ENCODE measurements at places on chromosomes 12 and 14.

DNA sequence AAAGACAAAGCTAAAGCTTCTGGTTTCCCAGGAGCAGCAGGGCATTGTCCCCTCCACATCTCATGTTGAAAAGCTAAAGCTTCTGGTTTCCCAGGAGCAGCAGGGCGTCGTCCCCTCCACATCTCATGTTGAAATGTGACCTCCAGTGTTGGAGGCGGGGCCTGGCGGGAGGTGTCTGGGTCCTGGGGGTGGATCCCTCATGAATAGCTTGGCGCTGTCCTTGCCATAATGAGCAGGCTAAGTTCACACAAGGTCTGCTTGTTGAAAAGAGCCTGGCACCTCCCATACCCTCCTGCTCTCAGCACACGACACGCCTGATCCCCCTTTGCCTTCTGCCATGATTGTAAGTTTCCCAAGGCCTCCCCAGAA, 123.7 kb downstream of the PIWIL1 start:
- DNase-seq, result no peak

DNA sequence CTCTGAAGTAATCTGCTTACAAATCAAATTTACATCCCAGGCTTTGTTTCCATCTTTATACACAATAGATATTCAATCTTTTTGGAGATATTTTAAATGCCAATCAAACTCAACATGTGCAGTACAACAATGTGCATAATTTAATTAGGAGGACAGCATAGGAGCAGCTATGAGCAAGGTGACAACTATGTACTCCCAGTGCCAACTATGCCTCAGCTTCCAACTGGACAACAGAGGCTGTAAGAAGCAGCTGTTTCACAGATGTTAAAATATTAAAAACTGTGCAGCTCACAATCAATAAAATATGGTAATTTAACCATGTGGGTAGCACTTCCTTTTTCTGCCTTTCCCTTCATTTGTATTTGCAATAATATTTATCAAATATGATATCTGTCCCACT, 99.9 kb downstream of the ST8SIA1 start:
- peak; percentile 68 for DNase-seq

DNA sequence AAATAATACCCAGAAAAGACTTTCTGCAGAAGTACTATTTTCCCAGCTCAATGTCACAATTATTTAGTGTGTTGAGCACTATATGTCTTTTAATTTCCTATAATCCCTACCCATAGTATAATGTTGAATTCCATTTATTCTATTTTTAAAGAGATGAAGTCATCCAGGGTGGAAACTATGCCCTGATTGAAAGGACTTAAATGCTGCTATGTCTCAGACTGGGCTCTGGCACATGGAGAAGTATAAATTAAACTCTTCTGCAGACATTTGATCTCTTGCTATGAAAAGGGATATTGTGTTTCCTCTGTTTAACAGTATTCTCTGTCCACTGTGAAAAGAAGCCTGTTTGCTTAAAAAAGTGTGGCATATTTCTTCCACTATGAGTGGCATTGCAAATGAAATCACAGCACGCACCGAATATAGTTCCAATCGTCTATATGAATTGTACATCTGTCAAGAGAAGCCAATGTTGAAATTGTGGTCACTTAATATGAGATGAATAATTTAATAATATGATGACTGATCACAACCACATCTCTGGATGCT, 192.3 kb downstream of the BCAT1 start:
- DNase-seq, result no peak

- DNase-seq, result no peak
These were observed 595 bp upstream of the KRT85 start for GRCh38 chr12:52367876-52368275.

Data from fibroblast of skin of back (primary cell).